Activated CD8-positive, alpha-beta T cell treated with anti-CD3 and anti-CD28 coated beads for 36 hours (primary cell): ENCODE measurements at places on chromosomes 6 and 20. TPM values are rescaled to one million over a fixed set of nuclear protein-coding genes. Genes with fewer than 3 reads are reported as not detected.
A peak's percentile ranks its signal among the peaks of the same experiment; 100 is the strongest.

DNA sequence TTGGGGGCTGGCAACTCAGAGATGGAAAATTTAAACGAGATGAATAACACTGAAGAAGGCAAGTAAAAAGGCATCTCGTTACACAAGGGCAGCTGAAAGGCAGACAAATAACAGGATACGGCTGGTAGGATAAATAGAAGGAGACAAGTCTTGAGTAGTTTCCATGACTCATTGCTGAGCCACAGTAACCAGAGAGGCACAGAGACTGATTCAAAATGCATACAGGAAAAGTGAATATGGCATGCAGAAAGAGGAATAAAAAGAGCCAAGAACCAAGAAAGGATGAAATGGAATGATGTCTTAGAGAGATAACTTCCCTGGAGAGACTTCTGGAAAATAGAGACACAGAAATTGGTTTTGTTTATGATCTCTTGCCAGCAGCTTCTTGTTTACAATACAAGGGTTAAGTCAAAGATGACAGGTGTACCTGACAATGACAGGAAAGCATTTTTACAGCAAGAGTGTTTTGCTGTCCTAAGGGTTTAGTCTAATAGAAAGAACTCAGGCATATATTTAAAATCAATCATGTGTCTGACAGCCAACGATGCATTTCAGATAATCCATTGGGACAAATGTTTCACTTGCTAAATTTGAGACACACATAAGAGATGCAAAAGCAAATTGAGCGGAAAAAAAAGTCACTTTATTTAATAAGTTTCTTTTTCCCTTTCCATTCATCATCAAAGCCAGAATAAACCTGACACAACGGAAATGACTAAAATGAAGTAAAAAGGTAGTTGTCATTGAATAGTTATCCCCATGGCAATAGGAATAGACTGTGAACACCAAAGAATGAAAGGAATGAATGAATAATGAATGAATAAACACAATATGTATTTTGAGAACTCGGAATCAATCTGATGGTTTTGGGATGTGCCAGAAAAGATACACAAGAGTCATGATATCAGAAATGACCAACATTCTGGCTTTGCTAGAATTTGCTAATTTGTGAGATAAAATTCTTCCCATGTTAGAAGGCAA is 68.0 kb upstream of the KCNQ5 start:
- peaks cover 9% of the 10 kb centered on the region for H3K27me3 ChIP-seq
- peak; percentile 2 for DNase-seq
- no peak overlapping the region for H3K27ac ChIP-seq
- no peaks in the 10 kb centered on the region for H3K36me3 ChIP-seq
- no peak overlapping the region for H3K4me3 ChIP-seq

GRCh38 chr6:162076816-162077215 is 650.8 kb downstream of the PRKN start:
- no peak overlapping the region for H3K4me3 ChIP-seq
- DNase-seq: no peak
- no peaks in the 10 kb centered on the region for H3K36me3 ChIP-seq
- no peaks in the 10 kb centered on the region for H3K27me3 ChIP-seq
- no peak overlapping the region for H3K27ac ChIP-seq

GRCh38 chr20:57964011-57964862 is 254.4 kb upstream of the PMEPA1 start:
- no peaks in the 10 kb centered on the region for H3K27me3 ChIP-seq
- H3K36me3 ChIP-seq: no peaks in the 10 kb centered on the region
- H3K4me1 ChIP-seq: no peaks in the 10 kb centered on the region
- no peak overlapping the region for H3K27ac ChIP-seq
- no peak overlapping the region for H3K4me3 ChIP-seq
- no peak for DNase-seq

DNA sequence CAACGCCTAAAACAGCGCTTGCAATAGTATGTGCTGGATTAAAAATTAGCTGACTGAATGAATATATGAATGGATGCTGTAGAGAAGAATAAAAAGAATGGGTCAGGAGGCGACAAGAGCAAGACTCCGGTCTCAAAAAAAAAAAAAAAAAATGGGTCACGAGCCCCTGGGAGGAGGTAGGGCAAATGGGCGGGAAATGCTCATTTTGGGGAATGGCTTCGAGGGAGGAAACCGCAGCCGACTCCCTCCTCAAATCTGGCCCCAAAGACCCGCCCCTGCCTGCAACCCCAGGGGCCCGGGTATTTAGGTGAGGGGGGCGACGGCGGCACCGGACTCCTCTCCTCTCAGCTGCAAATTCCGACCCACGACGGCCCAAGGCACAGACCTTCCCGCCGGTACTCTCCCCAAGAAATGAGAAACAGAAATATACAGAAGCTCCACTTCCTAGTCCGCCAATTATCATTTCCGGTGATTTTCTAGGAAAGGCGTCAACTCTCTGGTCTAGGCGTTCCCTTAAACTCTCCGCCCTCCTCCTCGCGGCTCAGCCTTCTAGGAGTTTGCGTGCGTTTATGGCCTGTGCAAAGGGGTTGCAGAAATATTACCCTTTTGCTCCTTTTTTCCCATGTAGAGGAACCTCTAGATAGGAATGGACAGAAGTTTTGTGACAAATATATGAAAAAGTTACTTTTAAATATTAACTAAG is at the start of gene ZNF311:
ZNF311 (minus strand) TSS at position 133 of the 703 bp plus-strand sequence. CDS start 1,361 bp downstream, outside the sequence.
- H3K36me3 ChIP-seq: peaks cover 2% of the 10 kb centered on the region
- H3K4me1 ChIP-seq: peaks cover 15% of the 10 kb centered on the region
- peak within 1 kb of the TSS; percentile 76 for H3K27ac ChIP-seq
- peak within 1 kb of the TSS; percentile 76 for H3K4me3 ChIP-seq
- peaks cover 9% of the 10 kb centered on the region for H3K27me3 ChIP-seq

HLA-DMB gene
- 3.5 TPM for total RNA-seq

MTO1 gene
- 43.2 TPM for total RNA-seq
